Jurkat, Clone E6-1 (cell line): ENCODE measurements at places on chromosomes 12 and 14.
A peak's percentile ranks its signal among the peaks of the same experiment; 100 is the strongest.

GRCh38 chr12:4645023-4645422 lies 3.8 kb downstream of the AKAP3 start:
- no peak for DNase-seq

DNA sequence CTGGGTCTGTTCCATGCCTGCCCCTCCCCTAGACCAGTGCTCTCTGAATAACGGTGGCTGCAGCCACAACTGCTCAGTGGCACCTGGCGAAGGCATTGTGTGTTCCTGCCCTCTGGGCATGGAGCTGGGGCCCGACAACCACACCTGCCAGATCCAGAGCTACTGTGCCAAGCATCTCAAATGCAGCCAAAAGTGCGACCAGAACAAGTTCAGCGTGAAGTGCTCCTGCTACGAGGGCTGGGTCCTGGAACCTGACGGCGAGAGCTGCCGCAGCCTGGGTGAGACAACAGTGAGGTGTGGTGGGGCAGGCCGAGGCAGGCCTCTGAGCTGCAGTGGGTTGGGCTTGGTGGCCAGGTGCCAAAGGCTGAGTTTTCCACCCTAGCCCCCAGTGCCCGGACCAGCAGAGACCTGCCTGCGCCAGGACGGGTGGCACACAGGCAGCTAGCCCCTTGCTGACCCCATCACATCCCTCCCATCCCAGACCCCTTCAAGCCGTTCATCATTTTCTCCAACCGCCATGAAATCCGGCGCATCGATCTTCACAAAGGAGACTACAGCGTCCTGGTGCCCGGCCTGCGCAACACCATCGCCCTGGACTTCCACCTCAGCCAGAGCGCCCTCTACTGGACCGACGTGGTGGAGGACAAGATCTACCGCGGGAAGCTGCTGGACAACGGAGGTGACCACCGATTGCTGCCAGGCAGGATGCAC lies 28.2 kb upstream of the LRP1-AS start:
- DNase-seq: no peak

GRCh38 chr12:105674871-105675699 lies 344.6 kb downstream of the C12orf75 start:
- no peak for DNase-seq

- DNase-seq: no peak
Measured at GRCh38 chr12:11710906-11711305, 61.4 kb downstream of the ETV6 start.

- DNase-seq: no peak
Measured at GRCh38 chr12:25702553-25702952, 149.5 kb upstream of the LMNTD1 start.

DNA sequence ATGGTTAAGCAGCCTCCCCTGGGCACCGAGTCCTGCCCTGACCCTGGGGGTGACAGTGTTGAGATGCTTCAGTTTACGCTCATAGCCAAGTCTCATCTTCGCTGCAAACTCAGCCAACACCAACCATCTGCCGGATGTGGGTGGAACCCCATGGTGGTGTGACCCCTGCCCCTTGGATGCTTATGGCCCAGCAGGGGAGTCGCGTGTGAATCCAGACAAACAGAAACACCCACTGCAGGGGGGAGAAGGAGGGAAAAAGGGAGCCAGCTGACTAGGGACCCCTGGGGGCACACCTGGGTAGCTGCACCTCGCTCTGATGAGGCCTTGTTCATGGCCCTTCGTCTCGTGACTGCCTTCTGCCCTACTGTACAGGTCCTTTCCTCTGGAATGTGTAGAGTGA lies 23.8 kb downstream of the AACS start:
- no peak for DNase-seq

GRCh38 chr14:61322011-61322798 lies 826 bp downstream of the PRKCH start:
- no peak for DNase-seq

DNA sequence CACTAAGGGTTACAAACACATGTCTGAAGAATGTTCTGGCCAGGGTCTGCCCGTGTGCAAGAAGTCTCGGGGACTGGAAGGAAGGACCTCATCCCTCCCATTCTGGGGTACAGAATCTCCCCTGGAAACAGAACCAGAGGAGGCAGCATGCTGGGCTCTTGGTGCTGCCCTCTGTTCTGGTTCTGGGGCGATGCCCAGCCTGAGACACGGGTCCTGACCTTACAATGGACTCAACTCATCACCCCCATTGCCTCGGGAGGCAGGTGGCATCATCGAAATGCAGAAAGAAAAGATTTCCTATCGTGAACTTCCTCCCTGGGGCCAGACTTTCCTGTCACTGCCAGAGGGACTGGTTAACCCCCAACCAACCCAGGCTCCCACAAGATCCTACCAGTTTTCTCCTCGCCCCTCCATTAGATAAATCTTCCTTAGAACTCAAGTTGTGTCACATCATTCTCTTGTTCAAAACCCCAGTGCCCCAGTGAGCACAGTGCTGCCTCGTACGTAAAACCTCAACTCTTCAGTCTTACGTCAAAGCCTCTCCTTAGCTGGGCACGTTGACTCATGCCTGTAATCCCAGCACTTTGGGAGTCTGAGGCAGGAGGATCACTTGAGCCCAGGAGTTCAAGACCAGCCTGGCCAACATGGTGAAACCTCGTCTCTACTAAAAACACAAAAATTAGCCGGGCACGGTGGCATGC lies 52.1 kb downstream of the PSMA6 start:
- no peak for DNase-seq

GRCh38 chr12:130711756-130712155 lies 4.3 kb downstream of the RIMBP2 start:
- DNase-seq: peak; percentile 75

DNA sequence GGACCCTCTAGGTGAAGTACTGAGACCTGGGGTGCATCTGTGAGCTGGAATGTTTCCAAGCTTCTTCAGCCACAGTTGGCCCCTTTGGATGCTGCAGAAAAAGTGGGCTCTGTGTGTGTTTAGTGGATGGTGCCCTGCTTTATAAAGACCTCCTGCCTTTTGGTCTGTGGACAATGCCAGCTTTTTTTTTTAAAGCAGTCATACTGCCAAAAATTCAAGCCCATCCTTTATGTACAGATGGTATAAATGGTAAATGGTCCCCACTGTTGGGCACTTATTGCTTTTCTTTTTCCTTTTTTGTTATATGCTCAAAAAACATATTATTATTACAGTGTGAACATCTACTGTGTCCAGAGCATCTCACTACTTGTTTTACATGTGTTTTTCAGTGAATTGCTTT lies 81.1 kb downstream of the SMOC1 start:
- DNase-seq: no peak
